Tibial nerve (tissue), 4 donors: ENCODE measurements at places on chromosomes 7 and 10. TPM values are rescaled to one million over a fixed set of nuclear protein-coding genes. Genes with fewer than 3 reads are reported as not detected.

- no peaks in the 10 kb centered on the region for H3K36me3 ChIP-seq
- H3K4me3 ChIP-seq, result no peak overlapping the region
- no peak overlapping the region for H3K27ac ChIP-seq
- H3K4me1 ChIP-seq, result no peaks in the 10 kb centered on the region
These were observed 8.8 kb upstream of the ZC3HAV1 start for GRCh38 chr7:139118234-139118804.

DNA sequence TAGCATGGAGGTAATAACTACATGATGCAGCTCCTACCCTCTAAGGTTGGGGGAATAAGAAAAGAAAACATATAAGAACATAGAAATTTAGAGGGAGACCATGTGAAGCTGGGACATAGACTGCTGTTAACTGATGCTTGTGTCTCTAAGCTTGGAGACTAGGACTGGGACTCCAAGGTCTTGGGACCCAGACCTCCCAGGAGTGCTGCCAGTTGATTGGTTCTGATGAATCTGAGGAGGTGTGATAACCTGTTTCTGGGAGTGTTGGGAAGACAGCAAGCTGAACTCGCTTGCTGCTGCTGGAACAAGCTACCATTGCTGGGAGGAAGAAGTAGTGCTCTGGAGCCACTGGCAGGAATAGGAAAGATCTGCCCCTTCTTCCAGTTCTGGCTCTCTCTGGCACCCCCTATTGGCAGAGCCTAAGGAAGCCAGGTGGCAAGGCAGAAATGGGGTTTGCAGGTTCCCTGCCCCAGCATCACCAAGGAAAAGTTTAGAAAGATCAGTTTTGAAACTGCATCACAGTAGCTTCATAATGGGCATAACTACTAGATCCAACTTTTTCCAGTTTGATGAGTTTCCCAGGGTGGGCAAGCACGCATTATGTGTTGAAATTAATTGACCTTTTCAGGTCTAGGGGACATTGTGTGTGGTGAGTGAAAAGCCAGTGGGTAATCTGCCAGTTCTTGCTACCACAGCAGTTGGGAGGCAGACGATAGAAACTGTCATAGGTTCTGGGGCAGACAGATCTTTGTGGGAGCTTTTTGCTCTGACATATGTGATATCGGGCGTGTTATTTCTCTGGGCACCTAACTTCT lies 140.7 kb downstream of the SND1 start:
- no peak for DNase-seq
- peaks cover 37% of the 10 kb centered on the region for H3K4me1 ChIP-seq
- H3K4me3 ChIP-seq, result no peak overlapping the region
- no peaks in the 10 kb centered on the region for H3K27me3 ChIP-seq
- H3K27ac ChIP-seq, result no peak overlapping the region

- DNase-seq, result no peak
- no peaks in the 10 kb centered on the region for H3K27me3 ChIP-seq
- H3K4me1 ChIP-seq, result no peaks in the 10 kb centered on the region
- no peaks in the 10 kb centered on the region for H3K36me3 ChIP-seq
These were observed 86.1 kb downstream of the FAM107B start for GRCh38 chr10:14688606-14689005.

- DNase-seq, result no peak
- no peaks in the 10 kb centered on the region for H3K36me3 ChIP-seq
- H3K27me3 ChIP-seq, result peaks cover 12% of the 10 kb centered on the region
- no peaks in the 10 kb centered on the region for H3K4me1 ChIP-seq
- no peak overlapping the region for H3K27ac ChIP-seq
These were observed 49.2 kb upstream of the CPN1 start for GRCh38 chr10:100130831-100131230.

HYCC1 gene
- total RNA-seq, result 61.5 TPM

RALA gene
- total RNA-seq, result 38.2 TPM
